ENCODE measurements at places on chromosomes 3 and 15.

DNA sequence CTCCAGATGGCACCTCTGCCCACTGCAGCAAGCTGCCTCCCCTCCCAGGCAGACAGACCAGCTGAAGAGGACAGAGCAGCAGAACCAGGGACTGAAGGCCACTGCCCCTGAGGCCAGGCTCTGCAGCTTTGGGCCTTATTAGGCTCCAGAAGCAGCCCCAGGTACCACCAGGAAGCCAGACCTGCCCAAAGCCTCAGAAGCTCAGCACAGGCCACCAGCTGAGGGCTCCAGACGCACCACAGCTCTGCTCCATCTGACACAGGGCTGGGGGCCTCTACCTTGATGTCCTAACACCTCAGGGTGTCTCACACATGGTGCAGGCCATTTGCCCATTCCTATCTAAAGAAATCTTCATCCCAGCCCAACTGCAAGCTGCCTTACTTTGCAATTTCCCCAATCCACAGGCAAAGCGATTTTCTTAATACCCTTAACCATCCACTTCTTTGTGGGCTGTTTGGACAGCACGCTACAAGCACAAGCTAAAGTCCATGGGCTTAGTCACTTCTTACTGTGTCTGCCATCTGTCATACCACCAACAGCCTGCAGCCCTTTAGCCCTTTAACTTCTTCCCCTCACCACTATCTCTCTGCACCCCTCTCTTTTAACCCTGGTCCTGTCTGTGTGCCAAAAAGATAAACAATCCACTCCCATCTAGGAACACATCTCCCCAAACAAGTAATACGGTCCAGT lies 112.1 kb downstream of the IQSEC1 start:
- DNase-seq: no peak

- no peak for DNase-seq
These were observed 60.5 kb upstream of the LRTM1 start for GRCh38 chr3:54988302-54988837.

DNA sequence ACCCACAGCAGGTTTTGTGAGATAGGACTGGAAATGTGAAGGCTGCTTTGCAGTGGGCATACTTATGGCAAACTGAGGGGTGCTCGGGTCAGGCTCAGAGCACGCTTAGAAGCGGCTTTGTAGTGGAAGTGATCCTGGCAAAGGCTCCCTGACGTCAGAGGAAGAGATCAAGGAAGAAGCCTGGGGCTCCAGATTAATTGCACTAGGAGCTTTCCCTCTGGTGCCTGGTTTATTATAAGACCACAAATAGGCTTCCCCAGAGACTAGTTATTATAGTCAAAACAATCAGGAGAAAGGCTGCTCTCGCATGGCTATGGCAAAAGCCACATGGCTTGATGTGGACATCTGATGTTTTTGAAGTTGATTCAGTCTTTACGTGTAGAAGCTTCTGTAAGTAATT lies 515.1 kb downstream of the GABRG3 start:
- DNase-seq: no peak

DNA sequence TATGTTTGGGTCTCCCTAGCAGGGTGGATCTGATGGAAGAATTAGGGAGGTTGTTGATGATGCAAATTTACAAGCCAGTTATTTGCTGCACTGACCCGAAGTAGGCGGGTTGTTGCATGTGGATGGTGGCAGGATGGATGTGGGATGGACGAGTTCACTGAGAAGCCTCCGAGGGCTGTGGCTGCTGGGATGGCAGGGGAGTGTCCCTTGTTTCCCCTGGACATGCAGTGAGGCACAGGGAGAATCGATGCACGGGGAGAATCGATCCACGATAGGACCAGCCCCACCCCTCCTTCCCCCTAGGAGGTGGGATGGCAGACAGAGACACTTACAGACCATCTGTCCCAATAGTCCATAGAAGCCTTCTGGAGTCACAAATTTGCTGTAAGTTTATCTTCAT lies 31.0 kb upstream of the KLF13 start:
- DNase-seq: no peak

DNA sequence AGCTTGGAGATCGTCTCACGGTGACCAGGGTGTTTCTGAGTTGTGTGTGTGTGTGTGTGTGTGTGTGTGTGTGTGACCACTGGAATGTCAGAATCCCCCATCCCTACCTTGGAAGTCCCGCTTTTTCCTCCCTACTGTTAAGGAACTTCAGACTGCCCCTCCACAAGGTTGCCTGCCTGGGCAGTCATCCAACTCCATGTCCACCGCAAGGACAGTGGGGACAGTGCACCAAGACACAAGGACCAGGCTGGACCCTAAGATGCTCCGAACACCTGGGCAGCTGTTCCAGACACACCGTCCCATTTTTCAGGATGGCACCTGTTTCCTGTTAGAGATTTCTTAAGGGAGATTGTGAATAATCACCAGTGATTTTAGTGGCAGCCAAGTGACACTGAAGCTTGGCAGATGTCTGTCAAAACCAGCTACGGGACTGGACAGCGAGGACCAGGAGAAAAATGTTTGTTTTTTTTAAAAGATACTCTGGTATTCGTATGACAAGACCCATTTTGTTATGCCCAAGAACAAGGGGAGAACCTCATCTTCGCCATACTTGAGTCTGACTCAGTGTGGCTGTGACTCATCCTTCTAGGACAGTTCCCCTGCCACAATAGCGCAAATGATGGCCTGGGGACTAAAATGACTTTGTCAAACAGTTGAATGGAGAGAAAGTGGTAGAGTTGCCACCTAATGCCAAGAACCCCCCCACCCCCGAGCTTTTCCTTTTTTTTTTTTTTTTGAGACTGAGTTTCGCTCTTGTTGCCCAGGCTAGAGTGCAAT lies 15.5 kb downstream of the PAQR9 start:
- DNase-seq: no peak

GRCh38 chr3:10233988-10234387 lies 14.3 kb upstream of the TATDN2 start:
- no peak for DNase-seq

- DNase-seq: no peak
These were observed 20.8 kb downstream of the FAM174B start for GRCh38 chr15:92634671-92635201.

DNA sequence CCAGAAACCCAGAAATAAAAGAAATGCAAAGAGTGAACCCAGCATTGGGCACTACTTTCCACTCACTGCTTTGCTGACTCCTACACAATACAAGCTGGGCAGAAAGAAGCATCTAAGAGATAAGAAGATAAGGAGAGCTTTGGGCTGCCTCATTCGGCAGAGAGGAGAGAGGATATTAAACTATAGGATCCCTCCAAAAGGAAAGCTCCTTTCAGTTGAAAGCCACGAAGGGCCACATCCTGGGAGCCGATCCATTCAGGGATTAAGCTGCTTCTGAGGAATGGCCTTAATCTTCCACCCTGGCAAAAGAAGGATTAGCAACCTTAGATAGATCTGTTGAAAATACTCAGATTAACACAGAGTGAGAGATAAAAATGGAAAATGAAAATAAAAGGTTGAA lies 274.9 kb upstream of the PPP2R3A start:
- DNase-seq: no peak

GRCh38 chr15:90664650-90665287 lies 52.4 kb upstream of the BLM start:
- no peak for DNase-seq

DNA sequence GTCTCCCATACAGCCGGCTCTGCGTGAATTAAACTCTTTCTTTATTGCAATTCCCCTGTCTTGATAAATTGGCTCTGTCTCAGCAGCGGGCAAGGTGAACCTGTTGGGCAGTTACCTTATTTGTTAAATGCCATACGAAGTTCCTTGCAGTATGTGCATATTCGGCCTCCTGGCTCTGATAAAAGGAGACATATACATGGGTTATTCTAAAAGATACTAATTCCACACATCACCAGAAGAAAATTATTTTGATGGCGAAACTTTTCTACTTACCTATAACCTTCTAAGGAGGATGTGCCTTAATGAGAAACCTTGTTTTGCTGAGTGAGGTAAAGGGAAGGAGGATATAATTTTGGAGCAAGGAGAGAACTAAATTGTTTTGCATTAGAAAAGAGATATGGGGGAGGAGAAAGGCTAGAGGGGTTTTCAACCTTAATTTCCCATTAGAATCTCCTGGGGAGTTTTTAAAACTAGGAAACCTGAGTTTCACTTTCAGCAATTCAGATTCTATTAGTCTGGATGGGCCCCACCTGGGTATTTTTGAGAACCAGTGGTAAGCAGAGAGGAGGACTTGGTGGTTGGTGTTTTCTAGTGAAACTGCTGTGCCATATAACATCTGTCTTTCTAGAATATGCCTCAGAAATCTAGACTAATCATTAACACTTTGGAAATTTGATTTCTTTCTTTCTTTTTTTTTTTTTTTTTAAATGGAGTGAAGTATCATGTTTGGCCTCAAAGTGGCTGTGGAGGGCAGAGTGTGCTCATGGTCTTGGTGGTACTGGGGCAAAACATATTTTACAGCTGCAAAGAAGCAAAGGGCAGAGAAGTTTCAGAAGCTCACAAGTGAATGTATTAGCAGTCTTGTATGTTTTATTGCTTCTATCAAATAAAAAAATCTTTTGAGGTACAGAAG lies 23.0 kb downstream of the NANOGP8 start:
- DNase-seq: no peak

DNA sequence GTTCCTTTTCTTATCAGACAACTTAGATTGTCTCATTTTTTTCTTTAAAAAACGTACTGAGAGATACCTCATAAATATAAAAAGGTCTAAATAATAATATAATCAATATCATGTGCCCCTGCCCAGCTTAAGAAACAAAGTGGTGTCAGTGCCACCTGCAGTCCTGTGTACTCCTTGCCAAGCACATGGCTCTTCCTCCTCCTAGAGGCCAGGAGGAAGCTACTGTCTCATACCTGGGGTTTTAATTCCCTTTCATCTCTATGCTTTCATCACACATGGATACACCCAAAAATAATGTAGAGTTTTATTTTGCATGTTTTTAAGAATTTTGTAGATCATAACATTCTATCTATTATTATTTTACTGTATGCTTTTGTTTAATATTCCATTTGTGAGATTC lies 98.6 kb upstream of the C15orf61 start:
- DNase-seq: no peak

DNA sequence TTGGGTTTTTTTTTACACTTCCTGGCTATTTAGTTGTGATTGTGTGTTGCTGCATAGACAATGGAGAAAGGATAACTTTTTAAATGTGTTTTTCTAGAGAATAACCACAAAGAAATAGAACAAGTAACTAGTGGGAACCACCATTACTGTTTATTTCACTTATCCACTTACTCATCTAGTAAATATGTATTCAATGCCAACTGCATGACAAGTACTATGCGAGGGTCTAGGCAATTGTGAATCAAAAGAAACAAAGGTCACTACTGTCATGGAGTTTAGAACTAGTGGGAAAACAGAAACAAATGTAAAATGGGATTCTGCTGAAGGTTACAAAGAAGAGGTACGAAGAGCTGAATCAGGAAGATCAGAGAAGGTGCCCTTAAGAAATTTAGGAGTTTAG lies 600.9 kb upstream of the ROBO2 start:
- no peak for DNase-seq

DNA sequence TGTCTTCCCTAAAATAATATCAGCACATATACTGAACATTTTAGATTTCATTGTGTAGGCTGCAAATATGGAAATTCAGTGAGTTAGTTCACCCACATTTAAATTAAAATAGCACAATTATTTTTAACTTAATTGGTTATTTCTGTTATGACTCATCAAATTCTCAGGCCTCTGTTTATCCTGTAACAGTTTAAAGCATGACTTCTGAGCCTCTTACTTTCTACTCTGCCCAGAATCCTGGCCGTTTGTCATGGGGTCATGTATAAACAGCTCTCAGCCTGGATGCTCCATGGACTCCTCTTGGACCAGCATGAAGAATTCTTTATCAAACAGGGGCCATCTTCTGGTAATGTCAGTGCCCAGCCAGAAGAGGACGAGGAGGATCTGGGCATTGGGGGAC lies 12.2 kb downstream of the TUBGCP4 start:
- DNase-seq: no peak

- DNase-seq: no peak
These were observed 21.4 kb downstream of the CALML4 start for GRCh38 chr15:68183616-68184315.

DNA sequence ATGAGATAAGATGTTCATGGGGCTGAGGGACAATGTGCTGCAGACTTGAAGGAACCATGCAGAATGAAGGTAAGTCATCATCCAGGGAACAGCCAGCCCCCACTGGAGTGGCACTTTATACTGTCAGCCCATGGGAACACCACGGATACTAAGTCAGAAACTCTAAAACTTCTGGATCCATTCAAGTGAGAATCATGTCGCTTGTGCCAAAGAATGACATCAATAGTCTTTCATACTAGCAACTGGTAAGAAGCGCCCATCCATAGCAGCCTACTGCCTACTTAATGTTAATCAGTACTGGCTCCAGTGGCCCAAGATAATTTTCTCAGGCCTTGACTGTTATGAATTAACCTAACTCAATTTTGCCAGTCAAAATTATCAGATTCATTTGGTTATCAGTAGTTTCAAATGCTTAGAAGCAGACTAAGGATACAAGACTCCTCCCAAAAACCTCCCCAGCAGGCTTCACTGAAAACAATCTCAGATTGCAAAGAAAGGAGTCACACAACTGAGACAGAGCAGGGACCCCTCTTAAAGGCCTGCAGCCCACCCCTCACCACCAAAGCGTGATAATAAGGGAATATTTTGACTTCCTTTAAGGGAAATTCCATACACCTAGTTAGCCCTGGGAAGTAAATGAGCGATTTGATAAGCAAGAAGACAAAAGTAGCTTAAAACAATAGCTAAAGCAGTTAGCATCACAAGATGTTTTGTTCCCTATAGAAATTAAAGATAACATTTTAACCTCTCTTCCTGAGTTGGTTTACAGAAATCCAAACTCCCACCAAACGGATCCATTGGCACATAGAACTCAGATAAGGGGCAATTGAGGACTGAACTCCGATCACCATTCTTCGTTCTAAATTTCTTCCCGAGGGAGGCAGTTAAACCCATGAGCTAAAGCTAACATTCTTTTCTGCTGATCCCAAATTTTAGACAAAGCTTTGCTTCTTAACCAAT lies 98.8 kb downstream of the TGFBR2 start:
- DNase-seq: no peak

- no peak for DNase-seq
These were observed 705.5 kb downstream of the DIPK2A start for GRCh38 chr3:144677103-144677502.

GRCh38 chr15:74817370-74817737 lies 4.7 kb downstream of the LMAN1L start:
- DNase-seq: no peak

- DNase-seq: peak; percentile 59
These were observed 2.1 kb upstream of the GNAT1 start for GRCh38 chr3:50189274-50189673.

GRCh38 chr3:125017406-125017805 lies 38.4 kb downstream of the HEG1 start:
- DNase-seq: no peak

GRCh38 chr3:14256561-14257342 lies 78.1 kb downstream of the LSM3 start:
- peak; percentile 37 for DNase-seq
